ENCODE measurements at places on chromosomes 13 and 19.

GRCh38 chr13:34335014-34336007 lies 517.4 kb downstream of the RFC3 start:
- no peak for DNase-seq

GRCh38 chr13:45943120-45943519 lies 91.6 kb upstream of the SIAH3 start:
- DNase-seq = no peak

DNA sequence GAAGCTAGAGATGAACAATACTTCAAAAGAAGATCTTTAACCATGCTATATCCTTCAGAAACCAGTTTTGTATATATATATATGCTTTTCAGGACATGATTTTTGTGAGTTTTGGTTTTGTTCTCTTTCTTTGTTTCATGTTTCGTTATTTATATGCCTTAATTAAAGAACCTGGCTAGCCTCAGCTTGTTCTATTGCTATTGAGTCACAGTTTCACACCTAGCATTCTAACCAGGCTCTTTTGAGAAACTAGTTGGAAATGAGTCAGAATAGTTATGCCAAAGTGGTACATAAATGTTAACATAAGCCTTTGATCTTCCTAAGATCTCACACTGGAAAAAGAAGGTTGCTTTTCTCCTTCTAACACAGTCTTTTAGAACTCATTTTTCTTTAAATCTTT lies 1925.2 kb downstream of the OLFM4 start:
- DNase-seq = no peak

- DNase-seq = no peak
Measured at GRCh38 chr13:98945863-98946605, 31.8 kb downstream of the DOCK9 start.

GRCh38 chr13:114248011-114248410 lies 13.3 kb downstream of the CDC16 start:
- peak; percentile 72 for DNase-seq

- DNase-seq = peak; percentile 39
Measured at GRCh38 chr19:34364830-34365462, at the start of gene GPI. Gene GPI, plus strand, starts transcription at chr19:34365196. Its CDS starts 71 bp downstream, at chr19:34365267.

DNA sequence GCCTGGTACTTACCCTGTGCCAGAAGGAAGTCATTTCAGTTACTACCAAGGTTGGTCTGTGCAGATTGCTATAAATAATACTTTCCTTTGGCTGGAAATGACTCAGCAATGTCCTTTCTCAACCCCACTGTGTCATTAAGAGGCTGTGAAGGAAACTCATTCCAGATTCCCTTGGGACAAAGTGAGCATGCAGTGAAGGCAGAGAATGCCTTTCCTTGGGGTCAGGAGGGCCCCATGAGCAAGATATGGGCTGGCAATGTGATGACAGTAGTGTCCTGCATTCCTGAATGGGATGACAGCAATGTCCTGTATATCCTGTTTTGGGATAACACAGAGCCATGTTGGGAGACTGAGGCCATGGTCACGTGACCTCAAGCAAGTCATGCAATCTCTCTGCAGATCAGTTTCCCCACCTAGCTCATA lies 213.1 kb upstream of the TMTC4 start:
- DNase-seq = peak; percentile 83

DNA sequence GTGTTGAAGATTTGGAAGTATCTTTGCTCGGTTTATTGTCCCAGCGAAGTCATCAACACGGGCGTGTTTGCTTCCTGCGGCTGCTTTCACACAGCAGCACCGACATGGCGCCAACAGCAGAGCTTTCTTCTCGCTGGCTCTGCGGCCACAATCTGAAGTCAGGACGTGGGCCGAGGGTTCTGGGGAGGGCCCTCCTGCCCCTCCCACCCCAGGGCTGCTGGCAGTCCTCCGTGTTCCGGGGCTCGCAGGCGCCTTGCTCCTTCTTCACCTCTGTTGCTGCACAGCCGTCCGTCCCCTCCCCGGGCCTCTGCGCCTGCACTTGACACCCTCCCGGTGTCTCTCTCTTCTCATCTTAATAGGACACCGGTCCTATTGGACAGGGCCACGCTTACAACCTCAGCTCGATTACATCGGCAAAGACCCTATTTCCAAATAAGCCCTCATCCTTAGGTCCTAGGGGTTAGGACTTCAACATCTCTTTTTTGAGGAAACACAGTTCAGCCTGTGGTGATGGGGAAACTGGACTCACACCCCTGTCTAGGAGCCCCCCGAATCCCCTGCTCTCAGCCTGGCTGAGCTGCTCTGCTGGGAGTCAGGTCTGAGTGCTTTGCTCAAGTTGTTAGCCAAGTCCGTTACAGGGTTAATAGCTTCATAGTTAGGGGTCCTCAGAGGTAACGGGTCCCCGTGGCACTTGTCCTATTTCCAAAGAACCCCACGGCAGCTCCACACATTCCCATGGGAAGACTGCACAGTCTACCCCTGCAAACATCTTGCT lies 2.7 kb upstream of the TEX29 start:
- DNase-seq = no peak

- no peak for DNase-seq
Measured at GRCh38 chr13:110206185-110206584, 100.8 kb downstream of the COL4A1 start.

DNA sequence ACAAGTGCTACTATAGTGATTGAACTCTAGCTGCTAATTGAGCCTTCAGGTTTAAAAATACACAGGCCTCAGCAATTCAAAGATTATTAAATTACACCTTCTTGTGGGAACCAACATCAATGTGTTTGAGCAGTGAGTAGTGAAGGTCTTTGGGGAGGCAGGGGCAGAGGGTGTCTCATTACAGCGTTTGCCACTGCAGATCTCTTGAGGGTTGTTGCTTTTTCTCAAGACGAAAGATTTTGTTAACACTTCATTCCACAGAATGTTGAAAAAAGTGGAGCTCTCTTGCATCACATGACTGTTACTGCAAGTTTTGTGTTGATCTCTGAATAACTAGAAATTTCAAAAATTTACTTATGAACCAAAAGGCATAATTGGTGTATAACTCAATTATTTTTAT lies 253.6 kb downstream of the ATP8A2 start:
- no peak for DNase-seq

- no peak for DNase-seq
Measured at GRCh38 chr13:34320084-34320483, 502.1 kb downstream of the RFC3 start.

- DNase-seq = no peak
Measured at GRCh38 chr13:111410232-111411021, 90.0 kb downstream of the TEX29 start.

DNA sequence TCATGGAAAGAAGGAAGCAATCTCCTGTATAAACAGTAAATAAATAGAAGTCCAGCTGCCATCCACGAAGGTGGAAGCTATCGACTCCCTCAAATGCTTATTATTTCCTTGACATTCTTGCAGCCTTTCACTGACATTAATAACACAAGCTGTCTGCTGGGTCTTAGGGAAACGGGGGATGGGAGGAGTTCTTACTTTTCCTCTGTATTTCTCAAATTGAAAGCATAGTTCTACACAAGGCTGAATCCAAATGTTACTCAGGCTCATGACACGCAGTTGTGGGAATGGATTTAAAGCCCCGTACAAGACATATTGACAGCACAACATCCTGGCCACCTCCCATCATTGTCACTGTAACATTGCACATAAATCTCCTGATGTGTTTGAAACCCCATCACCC lies 4.0 kb downstream of the SERPINE3 start:
- DNase-seq = peak; percentile 55
